ENCODE measurements at places on chromosomes 2 and 18. TPM values are rescaled to one million over a fixed set of nuclear protein-coding genes. Genes with fewer than 3 reads are reported as not detected.
A peak's percentile ranks its signal among the peaks of the same experiment; 100 is the strongest.

DNA sequence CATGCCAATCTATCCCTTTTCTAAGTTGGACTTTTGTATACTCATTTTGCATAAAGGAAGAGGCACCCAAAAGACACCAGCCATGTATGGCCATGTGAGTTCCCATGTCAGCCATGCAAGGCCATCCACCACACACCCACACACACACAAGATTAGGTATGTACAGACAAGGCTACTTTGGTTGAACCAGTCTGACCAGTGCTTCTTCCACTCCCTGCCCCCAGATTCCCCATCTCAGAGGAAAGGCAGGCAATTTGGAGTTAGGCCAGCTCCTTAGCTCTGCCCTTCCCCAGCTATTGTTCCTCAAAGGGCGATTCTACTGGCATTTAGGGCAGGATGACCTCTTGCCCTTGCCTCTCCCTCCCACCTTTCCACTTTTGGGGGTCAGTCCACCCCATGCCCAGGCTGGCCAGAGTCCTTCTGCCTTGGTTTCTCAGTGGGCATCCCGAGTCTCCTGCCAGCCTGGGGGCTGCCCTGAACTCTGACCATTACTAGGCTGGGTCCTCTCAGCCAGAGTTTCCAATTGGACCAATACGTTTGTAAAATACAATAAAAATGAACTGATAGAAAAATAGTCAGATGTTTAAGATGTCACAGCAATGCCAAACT is 101.1 kb downstream of the ZBTB7C start:
- no peak for DNase-seq

The DSC3 gene
- 0.34 TPM for total RNA-seq

GRCh38 chr2:171267855-171268629 is 107.3 kb upstream of the TLK1 start:
- no peak for DNase-seq

The PAPOLG gene
- 13.5 TPM for total RNA-seq

DNA sequence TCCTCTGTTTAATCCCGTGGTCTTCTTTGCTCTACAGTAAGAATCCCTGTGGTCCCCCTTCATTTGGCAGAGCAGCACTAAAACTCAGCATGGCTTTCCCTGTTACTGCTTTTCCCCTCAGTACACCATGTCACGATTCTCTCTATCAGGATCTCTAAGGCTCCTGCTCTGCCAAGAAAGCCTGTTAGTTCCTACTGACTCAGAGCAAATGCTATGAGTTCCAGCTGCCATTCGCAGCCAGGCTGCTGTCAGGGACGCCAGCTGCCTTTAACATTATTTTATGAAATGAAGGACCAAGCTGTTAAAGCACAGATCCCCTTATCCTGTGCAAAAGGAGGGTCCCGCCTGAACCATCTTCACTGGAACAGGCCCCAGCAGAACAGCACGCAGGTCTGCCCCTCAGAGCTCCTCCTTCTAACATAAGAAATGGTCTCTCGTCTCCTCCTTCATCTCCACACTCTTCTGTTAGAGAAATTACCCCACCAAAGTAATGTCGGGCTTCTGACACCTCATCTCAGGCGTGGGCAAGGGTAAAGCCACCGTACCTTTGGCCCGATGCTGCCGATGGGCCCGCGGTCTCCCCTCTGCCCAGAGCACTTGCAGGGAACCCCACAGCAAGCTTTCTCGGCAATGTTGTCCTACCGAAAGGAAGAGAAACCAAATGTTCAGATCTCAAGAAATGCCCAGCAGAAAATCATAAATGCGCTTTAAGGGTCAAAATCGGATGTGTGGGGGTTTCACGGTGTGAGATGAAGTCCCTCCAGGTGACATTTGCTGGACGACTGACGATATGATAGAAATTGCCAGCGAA is 52.6 kb downstream of the COL6A3 start:
- no peak for DNase-seq

- no peak for DNase-seq
Measured at GRCh38 chr18:44945888-44946401, 265.3 kb downstream of the SETBP1 start.

- no peak for DNase-seq
Measured at GRCh38 chr2:71256421-71256820, 29.5 kb upstream of the PAIP2B start.

The TMEFF2 gene
- 0.09 TPM for total RNA-seq

DNA sequence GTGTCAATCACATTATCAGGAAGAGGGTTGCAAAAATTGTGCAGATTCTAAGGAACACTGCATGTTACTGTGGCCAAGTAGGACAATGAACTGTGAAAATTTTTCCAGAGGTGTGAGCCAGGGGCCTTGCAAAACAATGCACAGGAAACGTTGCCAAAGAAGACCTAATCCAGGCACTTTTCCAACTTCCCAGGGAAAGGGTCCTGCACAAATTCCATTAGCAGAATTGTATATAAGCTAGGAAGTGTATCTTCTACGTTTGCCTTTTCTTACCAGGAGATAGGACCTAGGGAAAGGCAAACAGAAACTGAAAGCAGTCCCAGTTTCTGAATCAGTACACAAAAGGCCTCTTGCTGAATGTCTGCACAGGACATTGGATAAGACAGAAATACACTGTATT is 1888.3 kb upstream of the CELF4 start:
- DNase-seq: no peak

GRCh38 chr18:43789234-43790000 is 512.1 kb upstream of the SYT4 start:
- DNase-seq: no peak

DNA sequence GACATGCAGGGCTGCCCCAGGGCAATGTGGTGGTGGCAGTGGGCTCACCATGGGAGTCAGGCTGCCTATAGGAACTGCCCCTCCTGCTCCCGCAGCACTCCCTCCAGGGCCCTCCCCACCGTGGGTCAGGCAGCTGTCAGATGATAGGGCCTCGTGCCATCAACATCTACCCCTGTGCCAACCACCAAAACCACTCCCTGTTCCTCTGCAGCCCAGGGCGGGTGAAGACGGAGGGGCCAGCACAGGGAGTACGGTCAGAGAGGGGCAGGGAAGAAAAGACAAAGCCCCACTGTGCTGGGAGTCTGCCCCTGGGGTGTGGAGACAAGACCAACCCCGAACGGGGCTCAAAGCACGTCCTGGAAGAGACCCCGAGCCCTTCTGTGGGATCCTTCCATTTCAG is 97.4 kb downstream of the TNS1 start:
- peak; percentile 70 for DNase-seq

GRCh38 chr2:222802514-222803196 is 58.2 kb upstream of the ACSL3 start:
- DNase-seq: no peak

The RAB12 gene
- 15.8 TPM for total RNA-seq

GRCh38 chr2:156901373-156902031 is 356.0 kb upstream of the GALNT5 start:
- no peak for DNase-seq

The SAG gene
- not detected for total RNA-seq

The MC5R gene
- total RNA-seq: not detected

The CTAGE1 gene
- total RNA-seq: not detected

GRCh38 chr2:149329489-149330126 is 779 bp upstream of the LYPD6 start:
- DNase-seq: peak; percentile 75

- no peak for DNase-seq
Measured at GRCh38 chr2:25044990-25045389, 3.1 kb downstream of the EFR3B start.

The TNFRSF11A gene
- 83.3 TPM for total RNA-seq

DNA sequence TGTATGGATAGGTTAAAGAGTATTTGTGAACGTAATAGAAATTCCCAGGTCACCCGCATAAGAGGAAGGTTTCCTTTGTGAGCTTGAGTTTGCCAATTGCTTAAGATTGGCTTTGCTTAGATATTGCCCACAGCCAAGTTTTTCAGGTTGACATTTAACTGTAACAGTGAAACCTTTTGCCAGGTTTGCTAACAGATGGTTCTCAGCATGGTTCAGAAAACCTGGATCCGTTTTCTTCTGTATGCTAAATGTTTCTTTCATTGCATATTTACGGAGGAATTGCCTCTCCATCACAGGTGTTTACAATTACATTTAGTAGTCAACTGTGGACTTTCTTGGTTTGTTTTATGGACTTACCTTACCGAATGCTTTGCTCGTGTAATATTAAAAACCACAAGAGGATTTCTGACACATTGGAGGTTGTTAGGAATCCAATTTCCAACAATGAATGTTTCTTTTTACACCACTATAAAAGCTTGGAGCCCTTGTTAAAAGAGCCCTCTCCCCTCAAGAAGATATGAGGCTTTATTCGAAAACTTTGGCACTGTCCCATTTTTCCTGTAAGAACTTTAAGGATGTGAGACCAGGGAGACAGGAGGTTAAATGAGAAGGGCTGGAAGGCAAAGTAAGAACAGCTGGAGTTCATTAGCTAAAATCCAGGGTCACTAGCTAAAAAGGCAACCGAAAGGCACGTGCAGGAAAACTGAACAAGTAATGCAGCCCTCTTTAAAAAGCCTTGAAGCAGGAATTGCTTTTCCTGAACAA is 7.8 kb downstream of the CDK15 start:
- no peak for DNase-seq

The OR6B2 gene
- not detected for total RNA-seq

- DNase-seq: no peak
Measured at GRCh38 chr18:51011709-51012108, 18.3 kb upstream of the SMAD4 start.

The SP140 gene
- 1.1 TPM for total RNA-seq

- no peak for DNase-seq
Measured at GRCh38 chr18:77105680-77106079, 26.9 kb downstream of the MBP start.

GRCh38 chr2:119494163-119494790 is 30.0 kb downstream of the SCTR start:
- no peak for DNase-seq

GRCh38 chr2:26595146-26595545 is 46.0 kb downstream of the CIB4 start:
- no peak for DNase-seq

GRCh38 chr2:154338352-154338967 is 360.0 kb upstream of the KCNJ3 start:
- no peak for DNase-seq

GRCh38 chr2:210536973-210537650 is 19.3 kb upstream of the CPS1 start:
- DNase-seq: no peak

The GAREM1 gene
- total RNA-seq: 21.9 TPM

GRCh38 chr2:78896536-78896935 is 129.0 kb upstream of the REG3G start:
- no peak for DNase-seq

GRCh38 chr18:75408554-75409506 is 18.7 kb downstream of the SMIM21 start:
- no peak for DNase-seq
